ENCODE measurements at places on chromosomes 5 and 9.

DNA sequence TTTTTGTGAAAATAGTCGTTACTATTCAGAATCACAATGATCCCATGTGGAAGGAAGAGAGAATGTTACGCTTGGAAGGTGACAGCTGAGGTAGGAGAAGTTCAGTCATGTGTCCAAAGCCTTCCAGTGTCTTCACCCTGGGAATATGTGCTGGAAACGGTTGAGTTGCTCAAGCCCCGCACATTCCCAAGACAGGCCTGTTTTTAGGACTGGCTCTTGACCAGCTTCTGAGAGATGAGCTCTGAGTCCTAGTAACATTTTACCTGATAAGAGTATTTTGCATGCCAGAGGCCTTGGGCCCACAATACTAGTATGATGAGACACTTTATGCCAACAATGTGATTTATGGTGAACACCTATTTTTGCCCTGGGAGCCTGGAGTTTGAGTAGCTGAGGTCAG, 101.7 kb downstream of the LMNB1 start:
- DNase-seq = no peak

DNA sequence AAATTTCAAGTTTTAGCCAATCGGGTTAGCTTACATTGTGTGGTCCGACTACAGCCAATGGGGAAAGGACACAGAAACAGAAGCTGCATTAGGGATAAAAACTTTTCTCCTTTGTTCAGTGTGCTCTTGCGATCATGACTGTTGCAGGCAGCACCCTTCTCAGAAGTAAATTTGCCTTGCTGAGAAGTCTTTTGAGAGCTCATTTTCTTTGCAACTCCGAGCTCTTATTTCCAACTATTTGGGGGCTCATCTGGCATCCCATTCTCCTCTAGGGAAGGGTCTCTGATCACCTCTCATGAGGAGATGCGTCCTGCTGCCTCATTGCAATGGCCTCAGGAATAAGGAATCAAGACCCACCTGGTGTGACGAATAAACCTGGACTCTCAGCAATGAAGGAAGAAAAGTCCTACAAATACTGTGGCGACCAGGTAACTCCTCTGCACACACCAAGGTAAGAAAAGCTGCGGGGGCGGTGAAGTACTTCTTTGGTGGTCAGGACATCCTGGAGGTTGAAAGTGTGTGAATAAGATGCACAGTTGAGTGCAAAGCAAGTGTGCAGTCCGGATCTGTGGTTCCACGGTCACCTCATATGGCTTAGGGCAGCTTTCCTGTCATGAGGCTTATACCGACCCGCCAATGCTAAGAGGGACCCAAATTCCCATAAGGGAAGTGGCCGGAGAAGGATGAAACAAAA, 20.4 kb downstream of the CNOT8 start:
- DNase-seq = no peak

DNA sequence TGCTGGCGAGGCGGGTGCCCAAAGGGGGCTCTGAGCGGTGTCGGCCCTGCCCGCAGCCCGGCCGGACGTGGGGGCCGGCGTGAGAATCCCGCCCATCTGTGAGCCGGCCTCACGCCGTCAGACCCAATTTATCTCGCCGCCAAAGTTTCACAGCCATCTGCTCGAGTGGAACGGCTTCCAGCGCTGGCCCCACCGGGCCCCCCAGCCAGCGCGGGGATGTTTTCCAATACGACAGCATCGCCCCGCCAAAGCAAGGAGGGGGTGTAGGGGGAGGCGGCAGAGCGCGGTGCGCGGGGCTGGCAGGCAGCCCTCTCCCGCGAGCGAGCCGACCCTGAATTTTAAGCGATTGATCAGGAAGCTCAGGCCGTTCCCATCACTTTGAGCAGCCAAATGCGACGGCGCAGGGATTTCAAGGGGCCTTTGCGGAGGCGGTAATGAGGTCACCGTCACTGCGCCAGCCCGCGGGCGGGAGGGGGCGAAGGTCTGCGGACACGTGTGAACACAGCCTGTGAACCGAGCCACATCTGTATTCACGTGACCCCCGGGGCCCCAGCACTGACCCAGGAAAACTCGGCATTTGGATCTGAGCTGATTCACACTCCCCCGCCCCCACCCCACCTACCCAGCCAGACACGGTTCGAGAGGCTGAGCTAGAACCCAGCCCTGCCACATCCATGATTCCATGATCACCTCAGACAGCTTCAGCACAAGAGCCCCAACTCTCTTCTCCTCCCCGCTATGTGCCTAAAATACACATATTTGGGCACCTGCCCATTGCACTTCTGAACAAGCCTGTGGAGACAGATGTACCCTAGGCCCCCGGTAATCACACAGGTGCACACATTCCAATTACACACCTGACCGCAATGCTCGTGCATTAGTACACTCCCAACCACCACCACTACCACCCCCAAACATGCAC, 47.8 kb upstream of the PSD2 start:
- no peak for DNase-seq

DNA sequence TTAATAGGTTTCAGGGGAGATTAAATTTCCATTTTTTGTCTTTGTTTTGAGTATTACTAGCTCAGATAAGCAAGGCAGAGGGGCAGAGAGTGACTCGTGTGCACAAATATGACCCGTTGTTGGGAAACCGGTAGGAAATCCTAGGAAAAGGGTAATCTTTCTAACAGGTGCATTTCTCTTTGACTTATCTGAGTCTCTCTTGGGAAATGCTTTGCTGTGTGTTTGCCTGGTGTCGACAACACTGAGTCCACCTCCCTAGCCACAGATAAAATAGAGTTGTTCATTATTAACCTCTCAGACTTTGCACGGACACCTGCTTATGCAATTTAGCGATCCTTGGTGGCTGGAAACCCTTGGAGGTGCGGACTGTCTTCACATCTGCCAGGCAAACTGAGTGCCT, 164.2 kb downstream of the FGF1 start:
- no peak for DNase-seq

GRCh38 chr9:114157516-114158176, 2.3 kb downstream of the COL27A1 start:
- DNase-seq = no peak

DNA sequence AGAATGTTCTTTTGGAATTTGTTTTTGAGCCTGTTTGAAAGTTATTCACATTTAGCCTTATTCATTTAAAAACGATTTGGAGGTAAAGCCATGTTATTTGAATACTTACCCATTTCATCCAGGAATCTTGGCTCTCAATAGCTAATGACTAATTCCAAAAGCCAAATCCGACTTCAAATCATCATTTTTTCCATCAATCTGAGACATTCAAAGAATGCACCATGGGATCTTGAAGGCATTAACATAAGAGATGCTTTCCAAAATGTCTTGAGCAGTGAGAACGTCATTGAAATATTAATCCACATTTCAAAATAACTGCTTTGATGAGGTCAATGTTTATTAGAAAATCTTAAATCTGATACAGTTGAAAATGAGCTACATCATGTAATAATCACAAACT, 617.0 kb upstream of the RORB start:
- no peak for DNase-seq

- DNase-seq = no peak
Observed at GRCh38 chr9:70580606-70581195, 166.2 kb upstream of the KLF9 start.

- DNase-seq = no peak
Observed at GRCh38 chr5:55481293-55481855, 53.4 kb downstream of the PLPP1 start.

GRCh38 chr9:68648971-68649370, 56.1 kb upstream of the PIP5K1B start:
- no peak for DNase-seq

GRCh38 chr5:57976506-57976905, 483.4 kb downstream of the PLK2 start:
- no peak for DNase-seq

DNA sequence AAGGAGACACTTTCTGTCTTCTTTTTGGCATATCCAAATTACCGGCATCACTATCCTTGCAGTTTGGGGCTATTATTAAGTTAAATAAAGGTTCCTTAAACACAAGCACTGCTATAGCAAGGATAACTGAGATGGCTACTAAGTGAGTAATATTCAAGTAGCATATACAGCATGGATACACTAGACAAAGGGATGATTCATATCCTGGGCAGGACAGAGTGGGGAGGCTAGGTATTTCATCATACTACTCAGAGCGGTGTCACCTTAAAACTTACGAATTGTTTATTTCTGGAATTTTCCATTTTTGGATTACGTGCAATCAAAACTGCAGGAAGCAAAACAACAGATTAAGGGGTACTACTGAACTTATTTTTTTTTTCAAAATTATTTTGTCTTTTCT, 54.1 kb downstream of the FER start:
- DNase-seq = no peak

DNA sequence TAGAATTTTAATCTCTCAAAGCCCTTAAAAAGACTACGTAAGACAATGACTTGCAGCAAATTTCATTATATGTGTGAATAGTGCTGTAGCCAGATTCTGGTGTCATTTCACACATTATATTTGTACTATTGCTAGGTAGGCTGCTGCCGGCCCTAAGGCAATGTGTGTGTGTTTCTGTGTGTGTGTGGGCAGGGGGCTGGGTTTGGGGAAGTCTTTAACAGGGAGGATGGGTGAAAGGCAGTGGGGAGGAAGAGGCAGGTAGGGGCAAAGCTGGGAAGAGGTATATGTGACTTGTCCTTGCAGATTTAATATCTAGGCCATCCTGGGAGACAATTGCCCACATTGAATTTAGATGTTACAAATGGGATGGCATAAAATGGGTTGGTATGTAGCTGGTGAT, 130.8 kb downstream of the MACIR start:
- no peak for DNase-seq

GRCh38 chr5:175652741-175653663, 4.9 kb upstream of the HRH2 start:
- DNase-seq = peak; percentile 35

DNA sequence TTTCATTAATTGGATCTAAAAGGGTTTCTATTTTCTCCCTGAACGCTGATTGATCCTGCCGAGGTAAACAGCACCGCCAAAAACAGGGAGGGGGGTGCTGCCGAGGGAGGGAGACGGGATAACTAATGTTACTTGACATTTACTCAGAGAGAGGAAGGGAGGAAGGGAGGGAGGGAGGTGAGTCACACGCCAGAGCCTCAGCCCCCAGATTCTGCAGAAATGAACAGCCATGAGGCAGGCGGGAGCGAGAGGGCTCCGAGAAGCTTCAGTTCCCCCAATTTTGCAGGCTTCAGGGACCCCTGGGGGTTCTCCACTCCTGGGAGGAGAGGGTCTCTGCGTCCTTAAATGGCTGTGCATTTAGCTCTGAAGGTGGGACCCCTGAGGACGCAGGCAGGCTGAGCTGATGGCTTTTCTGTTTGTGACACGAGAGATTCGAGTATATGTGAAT, 59.1 kb upstream of the IER5L start:
- peak; percentile 15 for DNase-seq

GRCh38 chr5:103145196-103145595, 25.1 kb downstream of the PPIP5K2 start:
- DNase-seq = no peak

- DNase-seq = no peak
Observed at GRCh38 chr9:89668216-89668865, 63.5 kb downstream of the GADD45G start.

- no peak for DNase-seq
Observed at GRCh38 chr5:82694711-82695285, 382.4 kb downstream of the TMEM167A start.

- no peak for DNase-seq
Observed at GRCh38 chr5:93715327-93715726, 26.1 kb downstream of the POU5F2 start.

DNA sequence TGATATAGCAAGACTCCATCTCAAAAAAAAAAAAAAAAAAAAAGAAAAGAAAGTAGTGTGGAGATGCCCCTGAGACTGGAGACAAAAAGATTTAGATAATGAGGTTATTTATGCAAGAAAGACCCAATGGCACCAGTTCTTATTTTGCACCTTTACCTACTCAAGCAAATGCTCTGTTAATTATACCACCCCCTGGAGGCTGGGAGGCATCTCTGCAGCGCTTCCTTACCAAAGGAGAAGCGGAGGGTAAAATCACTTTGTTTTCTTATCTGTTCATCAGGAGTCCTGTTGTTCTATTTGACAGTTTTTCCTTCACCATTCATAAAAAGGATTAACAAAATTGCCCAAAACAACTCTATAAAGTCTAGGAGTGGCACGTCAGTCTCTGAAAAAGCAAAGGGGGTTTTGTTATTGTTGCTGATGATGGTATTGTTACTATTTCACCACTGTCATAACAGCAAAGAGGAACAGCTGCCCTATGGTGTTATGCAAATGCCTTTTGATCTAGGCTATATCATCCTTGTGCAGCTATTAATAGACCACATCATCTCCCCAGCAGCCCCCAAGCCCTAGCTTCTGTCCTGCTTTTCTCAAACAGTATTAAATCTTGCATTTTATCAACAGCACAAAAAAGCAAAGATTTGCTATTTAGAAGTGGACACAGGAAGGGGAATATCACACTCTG, 174.0 kb downstream of the PALM2AKAP2 start:
- DNase-seq = no peak

DNA sequence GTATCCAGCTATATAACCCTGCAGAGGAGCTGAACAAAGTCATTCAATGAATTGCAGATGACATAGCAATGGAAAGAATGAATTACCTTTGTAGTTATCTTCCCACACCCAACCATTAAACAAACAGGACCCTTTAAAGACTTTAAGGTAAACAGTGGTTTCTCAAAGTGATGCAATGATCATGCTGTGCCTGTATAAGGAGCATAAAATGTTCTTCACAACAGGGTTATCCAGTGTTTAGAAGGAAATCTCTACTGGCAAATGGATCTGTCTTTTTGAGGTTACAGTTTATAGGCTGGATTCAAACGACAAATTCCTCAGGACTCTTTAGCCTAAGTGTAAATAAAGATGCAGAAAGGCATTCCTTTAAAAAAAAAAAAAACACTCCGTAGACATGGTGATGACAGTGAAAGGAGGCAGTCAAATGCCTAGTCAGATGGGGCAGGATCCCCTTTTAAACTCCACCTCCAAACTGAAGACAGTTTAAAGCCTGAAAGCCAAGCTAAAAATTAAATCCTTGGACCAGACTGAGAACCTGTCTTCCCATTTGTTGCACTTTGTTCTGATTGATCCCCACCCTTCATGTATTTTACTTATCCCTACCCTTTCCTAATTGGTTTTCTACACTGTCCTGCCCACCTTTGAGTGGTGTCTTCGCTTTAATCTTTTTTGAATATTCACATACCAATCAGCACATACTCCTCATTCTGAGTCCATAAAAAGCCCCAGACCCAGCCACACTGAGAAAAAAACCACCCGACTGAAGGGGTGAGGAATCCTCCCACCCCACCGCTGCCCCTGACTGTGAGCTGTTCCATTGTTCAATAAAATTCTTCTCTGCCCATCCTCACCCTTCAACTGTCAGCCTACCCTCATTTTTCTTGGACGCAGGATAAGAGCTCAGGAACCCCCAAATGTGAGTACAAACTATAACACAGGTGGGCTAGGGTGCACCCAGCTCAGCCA, 761.3 kb upstream of the DMAC1 start:
- no peak for DNase-seq

- no peak for DNase-seq
Observed at GRCh38 chr5:83562071-83562606, 90.6 kb downstream of the VCAN start.

- no peak for DNase-seq
Observed at GRCh38 chr5:58369513-58370190, 90.2 kb downstream of the PLK2 start.

Measured in stimulated activated CD8-positive, alpha-beta memory T cell treated with anti-CD3 and anti-CD28 coated beads, Interleukin-7, amount 100 ng/mL, for 1 hour (primary cell).